ENCODE measurements at places on chromosomes 3 and 15. TPM values are rescaled to one million over a fixed set of nuclear protein-coding genes. Genes with fewer than 3 reads are reported as not detected.

GRCh38 chr15:57562196-57562769 lies 29.4 kb upstream of the MYZAP start:
- DNase-seq: peak; percentile 77

The C3orf20 gene
- 0.02 TPM for polyA plus RNA-seq

The SUCNR1 gene
- polyA plus RNA-seq: 0.45 TPM

The SRGAP3 gene
- 2.6 TPM for polyA plus RNA-seq

DNA sequence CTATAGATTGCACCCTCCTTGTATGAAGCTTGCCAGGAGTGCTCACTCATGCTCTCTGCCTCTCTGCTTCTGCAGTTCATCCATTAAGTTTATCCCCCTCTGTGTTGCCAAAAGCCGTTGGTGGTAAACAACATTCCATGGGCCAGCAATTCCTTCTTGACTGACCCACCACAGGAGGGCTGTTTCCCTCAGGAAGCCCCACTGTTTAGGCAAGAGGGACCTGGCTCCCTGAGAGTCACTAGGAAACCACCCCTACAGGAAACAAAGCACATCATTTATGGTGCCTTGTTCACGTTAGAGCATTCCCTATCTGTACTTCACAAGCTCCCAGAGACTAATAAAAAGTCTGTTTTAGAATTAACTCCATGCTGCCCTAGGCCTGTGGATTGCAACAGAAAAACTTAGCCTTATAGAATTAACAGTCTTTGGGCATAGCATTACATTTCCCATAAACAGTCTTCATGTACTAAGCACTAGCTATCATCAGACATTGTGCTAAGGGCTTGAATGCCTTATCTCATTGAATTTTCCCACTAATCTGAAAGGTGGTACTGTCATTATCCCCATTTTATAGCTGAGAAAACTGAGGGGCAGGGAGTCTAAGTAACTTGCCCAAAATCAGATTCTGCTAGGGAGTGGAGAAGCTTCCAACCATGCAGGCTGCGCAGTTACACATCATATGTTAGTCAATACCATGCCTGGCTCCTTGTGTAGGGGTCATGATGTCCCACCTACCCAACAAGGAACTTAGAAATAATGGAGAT lies 149.9 kb downstream of the SHQ1 start:
- no peak for DNase-seq

- DNase-seq: no peak
These were observed 770.6 kb upstream of the NR2F2 start for GRCh38 chr15:95559875-95560394.

GRCh38 chr15:69852482-69852881 lies 245.2 kb downstream of the TLE3 start:
- no peak for DNase-seq

DNA sequence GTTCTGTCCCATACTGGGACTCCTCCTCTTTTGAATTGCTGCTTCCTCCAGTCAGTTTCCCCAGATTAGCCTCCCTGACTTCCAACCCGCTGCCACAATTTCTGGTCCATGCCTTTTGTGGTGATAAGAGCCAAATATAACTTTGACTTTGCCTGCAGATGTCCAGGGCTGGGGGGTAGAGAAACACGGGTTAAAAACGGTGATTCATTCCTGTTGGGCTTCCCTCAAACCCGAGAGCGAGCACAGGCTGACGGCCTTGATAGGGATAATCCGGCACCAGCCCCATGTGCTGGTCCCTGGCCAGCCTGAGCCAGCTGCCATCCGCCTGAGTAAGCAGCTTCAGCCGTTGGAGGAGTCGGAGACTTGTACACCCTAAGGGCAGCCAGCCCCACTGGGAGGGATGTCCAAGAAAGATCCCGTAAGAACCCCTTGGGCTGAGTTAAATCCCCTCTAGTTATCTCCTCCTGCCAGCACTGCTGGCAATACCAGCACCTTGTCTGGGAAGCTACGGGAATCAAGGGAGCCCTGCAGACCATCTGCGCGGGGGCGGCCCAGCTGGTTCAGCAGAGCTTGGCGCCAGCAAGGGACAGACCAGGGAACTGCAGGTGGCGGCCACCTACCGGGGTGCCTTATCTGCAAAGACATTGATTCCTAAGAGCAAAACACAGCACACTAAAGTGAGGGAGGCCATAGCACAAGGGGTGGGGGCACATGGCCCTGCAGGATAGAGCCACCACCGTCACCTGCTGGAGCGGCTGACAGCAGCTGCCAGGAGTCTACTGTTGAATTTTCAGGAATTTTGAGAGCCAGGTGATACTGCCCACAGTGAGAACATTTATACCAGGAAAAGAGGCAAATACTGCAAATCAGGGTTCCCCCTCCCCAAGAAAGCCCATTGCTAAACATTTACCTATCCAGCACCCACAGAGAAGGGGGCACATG lies 18.1 kb downstream of the CSPG4 start:
- peak; percentile 91 for DNase-seq

The RFT1 gene
- 7.0 TPM for polyA plus RNA-seq

The TRA2B gene
- 45.8 TPM for polyA plus RNA-seq

The TGM4 gene
- not detected for polyA plus RNA-seq

- no peak for DNase-seq
These were observed 83.6 kb upstream of the CCDC39 start for GRCh38 chr3:180762866-180763265.

The RYR3 gene
- polyA plus RNA-seq: 0.07 TPM

- DNase-seq: no peak
These were observed 58.0 kb downstream of the CHD2 start for GRCh38 chr15:92958105-92958504.

The P2RY12 gene
- 1.2 TPM for polyA plus RNA-seq

GRCh38 chr15:95324656-95325055 lies 1005.8 kb upstream of the NR2F2 start:
- DNase-seq: no peak

The COPS2 gene
- 43.1 TPM for polyA plus RNA-seq

DNA sequence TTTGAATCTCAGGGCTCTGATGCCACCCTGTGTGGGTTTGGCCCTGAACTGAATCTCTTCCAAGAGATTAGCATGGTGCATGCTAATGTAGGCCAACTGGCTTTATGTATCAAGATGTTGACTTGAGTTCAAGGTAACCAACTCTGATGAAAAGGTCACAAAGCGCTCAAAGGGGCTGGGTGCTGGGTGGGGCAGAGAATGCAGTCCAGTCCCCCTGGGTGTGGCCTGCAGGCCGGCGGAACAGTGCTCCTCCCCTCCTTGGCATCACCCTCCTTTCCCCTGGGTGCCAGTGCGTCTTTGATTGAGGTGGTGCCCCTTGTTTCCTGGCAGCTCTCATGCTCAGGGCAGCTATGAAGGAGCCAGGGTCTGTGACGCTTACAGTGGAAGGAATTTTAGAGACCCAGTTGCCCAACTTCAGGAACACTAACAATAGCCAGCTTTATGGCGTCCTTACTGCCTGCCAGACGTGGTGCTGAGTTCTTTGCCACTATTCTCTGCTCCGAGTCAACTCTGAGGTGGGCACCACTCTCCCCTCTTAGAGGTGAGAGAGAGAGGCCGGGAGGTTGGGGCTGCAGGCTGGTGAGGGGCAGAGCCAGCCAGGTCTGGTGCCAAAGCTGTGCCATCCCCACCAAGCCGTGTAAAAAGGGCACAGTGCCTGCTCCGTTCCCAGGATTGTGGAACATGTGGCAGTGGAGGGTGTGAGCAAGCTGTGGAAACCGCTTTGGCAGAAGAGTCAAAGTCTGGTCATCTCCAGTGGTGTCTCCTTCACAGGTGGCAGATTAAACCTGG lies 9.8 kb downstream of the SYNM start:
- DNase-seq: no peak

DNA sequence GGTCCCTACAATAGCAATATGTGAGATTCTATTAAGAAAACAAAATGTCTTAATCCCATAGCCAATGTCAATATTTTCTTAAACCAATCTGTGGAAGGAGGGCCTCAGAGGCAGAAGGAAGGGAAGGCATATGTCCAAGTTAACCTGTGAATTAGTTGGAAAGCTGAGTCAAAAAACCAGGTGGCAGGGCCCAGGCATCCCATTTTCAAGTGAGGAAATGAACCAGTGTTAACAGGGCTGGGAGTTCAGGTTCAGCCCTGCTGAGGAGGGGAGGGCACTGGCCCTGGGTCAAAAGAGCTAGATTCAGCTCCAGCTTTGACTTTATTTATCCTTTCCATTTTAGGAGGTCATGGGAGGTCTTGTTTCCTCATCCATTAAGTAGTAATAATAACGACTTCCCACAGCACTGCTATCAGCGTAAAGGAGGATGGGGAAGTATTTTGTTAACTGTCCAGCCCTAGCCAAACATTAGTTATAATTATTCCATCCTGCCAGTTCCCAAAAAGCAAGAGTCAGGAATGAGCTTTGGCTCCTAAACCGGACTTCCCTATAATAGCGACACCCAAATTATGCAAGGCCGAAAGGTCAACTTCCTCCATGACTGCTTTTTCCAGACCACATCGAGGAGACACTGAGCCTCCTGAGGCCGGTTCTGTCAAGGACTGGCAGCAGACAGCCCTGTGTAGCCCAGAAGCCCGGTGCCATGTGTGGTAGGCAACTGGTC lies 3.2 kb downstream of the MASP1 start:
- DNase-seq: peak; percentile 73

The FBXW12 gene
- not detected for polyA plus RNA-seq

GRCh38 chr3:181189556-181189955 lies 200.0 kb upstream of the DNAJC19 start:
- no peak for DNase-seq

DNA sequence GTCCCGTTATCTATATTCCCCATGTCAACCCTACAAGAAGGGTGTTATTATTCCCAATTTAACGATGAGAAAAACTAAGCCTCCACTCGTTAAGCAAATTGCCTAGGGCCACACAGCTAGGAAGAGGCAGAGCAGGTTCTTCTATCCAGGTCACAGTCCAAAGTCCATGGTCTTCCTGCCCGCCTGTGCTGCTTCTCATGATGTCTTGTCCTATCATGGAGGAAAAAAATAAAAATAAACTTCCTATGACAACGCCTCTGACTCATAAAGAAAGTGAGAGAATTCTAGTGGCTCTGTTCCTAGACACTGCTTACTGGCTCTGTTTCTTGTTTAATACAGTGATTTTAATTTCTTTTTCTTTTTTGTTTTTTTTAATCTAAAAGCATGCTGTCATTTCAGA lies 9.7 kb downstream of the COL8A1 start:
- no peak for DNase-seq

The PRR23E gene
- not detected for polyA plus RNA-seq

DNA sequence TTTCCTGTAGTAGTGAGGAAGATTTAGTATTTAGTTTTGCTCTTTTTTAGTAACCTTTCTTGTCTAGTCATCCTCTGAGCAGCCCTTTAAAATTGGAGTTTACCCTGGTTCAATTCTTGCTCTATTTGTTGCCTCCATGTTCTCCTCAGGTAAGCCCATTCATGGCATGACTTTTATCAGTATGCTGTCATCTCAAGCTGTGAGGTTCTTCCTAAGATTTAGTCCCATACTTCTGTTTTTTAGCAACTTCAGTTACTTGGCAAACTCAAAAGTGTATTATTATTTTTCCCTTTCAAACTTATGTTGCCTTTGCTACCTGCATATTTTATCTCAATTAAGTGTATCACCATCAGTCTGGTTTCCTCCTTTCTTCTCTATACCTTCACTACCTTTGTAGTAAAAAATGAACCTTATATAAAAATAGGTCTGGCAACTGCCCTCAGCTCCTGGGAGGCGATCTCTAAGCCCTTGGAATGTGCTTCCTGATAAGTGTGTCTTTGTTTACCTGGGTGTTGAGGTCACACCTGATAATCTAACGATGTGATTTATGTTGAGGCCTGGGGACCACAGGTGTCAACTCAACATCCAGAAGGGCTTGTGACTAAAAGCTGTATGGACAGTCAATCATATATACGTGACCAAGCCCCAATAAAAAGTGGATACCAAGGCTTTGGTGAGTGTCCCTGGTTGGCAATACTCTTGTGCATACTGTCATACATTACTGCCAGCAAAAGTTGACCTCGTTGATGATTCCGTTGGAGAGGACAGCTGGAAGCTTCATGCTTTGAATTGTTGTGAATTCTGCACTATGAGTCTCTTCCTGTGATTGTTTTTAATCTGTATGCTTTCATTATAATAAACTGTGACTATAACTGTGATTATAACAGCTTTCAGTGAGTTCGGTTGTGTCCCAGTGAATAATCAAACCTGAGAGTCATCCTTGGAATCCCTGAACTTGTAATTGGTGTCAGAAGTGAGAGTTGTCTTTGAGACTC lies 3.9 kb downstream of the NSUN3 start:
- no peak for DNase-seq

The PAQR9 gene
- polyA plus RNA-seq: 4.7 TPM

- no peak for DNase-seq
These were observed 287.2 kb downstream of the SATB1 start for GRCh38 chr3:18137958-18138357.

The CDHR4 gene
- polyA plus RNA-seq: 0.07 TPM

The CPA3 gene
- 0.11 TPM for polyA plus RNA-seq

- no peak for DNase-seq
These were observed 303.4 kb upstream of the MME start for GRCh38 chr3:154776549-154777225.

DNA sequence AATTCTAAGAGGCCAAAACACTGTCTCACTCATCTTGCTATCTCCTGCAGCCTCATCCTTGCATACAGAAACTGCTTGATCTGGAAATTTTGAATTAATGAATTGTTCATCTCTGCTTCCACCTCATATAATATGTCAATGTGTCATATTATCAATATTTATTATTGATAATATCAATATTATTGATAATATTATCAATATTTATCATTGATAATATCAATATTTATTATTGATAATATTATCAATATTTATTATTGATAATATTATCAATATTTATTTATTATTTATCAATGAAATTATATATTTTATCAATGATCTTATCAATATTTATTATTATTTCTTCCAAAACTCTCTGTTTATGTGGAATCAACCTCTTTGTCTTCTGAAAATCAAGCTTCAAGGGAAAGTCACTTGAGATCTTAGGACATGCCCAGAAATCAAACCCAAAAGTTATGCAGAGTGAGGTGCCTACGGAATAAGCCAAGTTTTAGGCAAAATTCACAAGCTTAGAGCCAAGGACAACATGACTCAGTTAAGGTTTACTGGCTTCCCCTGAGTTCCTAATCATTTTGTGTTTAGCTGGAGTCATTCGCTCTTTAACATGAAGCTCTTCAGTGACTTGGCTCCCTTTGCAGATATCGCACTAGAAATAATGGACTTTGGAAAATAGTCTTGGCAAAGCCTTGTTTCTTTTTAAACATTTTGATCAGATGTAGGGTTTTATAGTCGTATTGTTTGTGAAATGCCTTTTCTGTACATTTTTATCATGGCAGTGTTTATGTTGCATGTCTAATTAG lies 297.1 kb upstream of the RARB start:
- no peak for DNase-seq

GRCh38 chr3:29333576-29333975 lies 52.7 kb downstream of the RBMS3 start:
- no peak for DNase-seq
